HEK293T (cell line): ENCODE measurements at places on chromosomes 16 and 17.

- no peak for DNase-seq
These were observed 2.5 kb downstream of the RNF166 start for GRCh38 chr16:88703486-88704309.

DNA sequence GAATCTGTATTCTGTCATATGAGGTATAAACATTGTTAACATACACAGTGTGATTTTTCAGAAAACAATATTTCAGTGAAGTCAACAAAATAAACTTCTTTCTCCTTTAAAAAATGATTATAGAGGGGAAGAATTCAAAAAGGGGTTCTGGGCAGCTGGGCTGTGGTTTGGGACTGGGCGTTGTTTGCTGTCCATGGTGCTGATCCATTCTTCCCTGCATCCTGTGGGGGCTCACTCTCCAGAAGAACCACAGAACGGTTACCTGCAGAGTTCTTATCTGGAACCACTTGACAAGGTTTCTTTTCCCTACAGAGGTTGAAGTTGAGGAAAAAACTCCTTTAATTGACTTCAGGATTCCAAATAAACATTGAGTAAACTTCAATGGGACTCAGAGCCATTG, 1091.0 kb downstream of the CDH8 start:
- peak; percentile 7 for DNase-seq

GRCh38 chr17:59827721-59828477, 64.8 kb downstream of the TUBD1 start:
- no peak for DNase-seq

DNA sequence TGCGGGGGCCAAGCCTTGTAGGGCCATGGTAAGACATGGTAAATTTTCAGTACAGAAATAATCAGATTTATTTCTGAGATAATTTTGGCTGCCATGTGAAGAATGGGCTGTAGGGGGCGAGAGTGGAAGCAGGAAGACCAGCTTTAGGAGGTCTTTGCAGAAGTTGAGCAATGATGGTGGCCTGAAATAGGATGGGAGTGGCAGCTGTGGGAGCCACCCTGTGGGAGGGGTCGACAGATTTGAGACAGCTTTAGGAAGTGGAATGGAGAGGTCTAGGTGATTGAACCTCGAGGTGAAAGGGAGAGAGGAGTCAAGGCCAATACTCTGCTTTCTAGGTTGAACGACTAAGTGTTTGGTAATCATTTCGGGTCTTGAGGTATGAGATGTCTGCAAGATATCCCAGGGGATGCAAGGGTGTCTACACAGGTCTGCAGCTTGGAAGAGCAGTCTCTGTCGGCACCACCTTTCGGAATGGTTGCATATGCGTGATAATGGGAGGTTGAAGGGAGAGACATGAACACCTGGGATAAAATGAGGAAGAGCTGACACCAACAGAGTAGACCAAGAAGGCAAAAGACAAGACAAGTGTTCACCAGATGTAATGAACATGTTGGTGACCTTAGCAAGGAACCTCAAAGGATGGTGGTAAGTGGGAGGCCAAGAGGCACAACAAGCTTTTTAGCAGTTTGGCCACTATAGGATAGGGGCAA, 4.2 kb upstream of the ATXN7L3 start:
- peak; percentile 46 for DNase-seq

DNA sequence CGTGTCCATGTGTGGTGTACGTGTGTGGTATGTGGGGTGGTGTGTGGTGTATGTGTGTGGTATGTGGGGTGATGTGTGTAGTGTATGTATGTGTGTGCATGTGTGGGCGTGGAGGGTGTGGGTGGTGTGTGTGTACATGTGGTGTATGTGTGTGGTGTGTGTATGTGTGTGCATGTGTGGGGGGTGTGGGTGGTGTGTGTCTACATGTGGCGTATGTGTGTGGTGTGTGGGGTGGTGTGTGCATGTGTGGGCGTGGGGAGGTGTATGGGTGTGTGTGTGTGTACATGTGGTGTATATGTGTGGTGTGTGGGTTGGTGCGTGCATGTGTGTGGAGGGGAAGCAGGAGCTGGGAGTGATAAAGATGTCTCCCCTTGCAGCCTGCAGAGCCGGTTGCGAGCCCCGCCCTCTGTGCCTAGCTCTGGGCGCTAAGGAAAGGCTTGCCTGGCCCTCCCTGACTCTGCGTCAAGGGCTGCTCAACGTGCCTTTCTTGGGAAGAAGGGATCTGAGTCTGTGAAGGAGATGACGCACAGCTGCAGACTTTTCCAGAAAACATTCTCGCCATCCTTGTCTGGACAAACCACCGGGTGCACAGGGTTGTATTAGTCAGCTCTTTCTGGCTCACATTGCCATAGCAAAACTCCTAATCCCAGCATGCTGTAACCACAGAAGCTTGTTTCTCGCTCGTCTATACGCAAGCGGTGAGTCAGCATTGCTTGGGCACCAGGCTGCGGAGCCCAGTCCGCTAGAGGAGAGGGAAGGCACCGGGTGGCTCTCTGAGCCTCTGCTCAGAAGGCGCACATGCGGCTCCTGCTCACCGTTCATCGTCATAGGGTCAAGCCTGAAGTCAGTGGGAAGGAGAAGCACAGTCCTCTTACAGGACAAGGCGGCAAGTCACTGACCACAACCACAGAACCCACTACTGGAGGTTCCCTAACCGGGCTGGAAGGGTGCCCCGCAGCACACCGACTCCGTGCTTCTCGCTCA, 2.0 kb upstream of the CD300H start:
- DNase-seq = no peak

GRCh38 chr16:4314532-4315185, 1.2 kb upstream of the GLIS2 start:
- DNase-seq = no peak

DNA sequence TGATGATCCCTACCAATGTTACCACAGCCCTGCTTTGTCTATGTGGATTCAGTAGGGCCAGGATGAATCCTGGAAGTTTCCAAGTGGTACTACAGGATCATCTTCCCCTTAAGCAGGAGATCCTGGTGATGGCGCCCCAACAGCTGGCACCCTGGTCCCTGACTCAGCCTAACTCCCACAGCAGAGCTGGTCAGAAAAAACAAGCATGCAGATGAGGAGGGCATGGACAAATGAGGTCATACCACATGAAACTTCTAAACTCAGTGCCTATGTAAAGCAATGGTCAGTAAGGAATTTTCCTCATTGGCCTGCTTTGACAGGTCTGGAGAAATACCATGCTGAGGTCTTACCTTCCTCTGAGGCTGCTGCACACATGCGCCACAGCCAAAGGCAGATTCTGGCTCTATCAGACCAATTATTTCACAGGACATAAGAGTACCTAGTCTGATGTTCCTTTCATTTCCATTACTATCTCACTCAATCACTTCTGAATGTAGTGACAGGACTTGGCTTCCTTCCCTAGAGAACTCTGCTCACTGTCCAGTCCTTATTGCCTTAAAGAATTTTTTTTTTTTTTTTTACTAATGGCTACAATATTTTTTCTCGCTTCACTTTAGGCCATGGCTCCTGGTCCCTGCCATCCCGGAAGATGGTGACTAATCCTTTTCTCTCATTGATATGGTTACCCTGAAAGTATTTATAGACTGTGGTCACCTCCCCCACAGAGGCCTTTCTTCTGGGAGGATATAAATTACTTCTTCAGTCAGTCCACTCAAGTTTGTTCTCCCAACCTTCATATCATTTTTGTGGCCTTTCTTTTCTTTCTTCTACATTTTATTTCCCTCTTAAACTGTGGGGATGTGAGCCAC, 525.2 kb upstream of the PSMD7 start:
- DNase-seq = no peak

DNA sequence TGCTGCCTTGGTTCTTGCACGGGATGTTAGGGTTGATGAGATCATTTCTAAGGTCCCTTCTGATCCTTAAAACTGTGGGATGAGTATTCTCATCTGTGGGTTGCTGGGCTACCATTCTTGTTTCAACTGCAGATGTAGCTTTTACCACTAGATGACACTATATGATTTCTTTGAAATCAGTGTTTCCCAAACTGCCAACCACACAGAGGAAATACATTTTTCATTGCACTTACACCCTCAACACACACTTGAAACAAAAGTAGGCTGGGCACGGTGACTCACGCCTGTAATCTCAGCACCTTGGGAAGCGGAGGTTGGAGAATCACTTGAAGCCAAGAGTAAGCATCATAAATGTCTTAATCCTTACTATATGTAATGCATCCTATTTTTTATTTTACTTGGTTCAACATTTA, 15.3 kb downstream of the LCMT1 start:
- peak; percentile 41 for DNase-seq

DNA sequence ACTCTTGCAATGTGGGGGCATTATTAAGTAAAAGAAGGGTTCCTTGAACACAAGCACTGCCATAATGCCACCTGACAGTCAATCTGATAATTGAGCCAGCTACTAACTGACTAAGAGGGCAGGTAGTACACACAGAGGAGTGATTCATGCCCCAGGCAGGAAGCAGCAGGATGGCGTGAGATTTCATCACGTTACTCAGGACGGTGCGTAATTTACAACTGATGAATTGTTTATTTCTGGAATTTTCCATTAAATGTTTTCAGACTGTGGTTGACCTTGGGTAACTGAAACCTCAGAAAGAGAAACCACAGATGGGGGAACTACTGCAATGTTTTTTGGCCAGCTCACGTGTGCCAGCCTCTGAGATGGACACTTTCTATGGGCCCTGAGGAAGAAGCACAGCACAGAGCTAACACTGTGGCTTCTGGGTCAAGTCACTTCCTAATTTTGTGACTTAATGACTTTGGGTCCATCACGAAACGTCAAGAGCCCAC, 46.7 kb downstream of the C17orf67 start:
- DNase-seq = no peak

DNA sequence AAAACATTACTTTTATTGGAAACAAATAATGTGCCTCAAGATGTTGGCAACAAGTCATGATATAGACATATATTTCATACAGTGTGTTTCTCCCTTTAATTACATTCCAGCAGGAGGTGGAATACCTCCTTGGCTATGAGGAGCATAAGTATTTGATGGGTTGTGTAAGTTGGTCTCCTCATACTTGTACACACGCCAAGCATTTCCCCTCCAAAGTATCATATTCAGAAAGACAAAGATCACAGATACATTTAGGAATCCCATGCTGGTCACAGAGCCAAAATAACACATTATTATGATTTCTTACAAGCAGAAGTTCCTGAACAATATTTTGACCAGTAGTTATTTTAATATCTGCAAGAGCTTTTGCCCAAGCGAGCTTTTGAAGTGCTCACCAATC, 57.8 kb downstream of the WSB1 start:
- no peak for DNase-seq

- peak; percentile 70 for DNase-seq
These were observed 79.8 kb upstream of the TBC1D3K start for GRCh38 chr17:37844158-37844976.

DNA sequence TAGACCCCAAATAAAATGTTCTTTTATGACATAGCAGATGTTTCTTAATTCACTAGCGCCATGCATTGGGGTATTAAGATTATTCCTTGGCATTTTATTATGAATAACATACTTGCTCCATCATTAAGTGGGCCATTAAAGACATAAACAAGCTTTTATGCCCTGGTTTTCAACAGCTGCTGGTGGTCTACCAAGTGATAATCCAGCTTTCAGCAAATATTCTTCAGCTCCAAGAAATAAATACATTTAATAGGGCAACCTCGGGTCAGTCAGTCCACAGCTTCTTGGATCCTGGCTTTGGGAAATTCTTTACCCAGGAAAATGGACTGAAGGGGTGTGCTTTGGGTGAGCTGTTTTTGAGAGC, 217.3 kb upstream of the IRX3 start:
- no peak for DNase-seq

- no peak for DNase-seq
These were observed 28.2 kb downstream of the TBX4 start for GRCh38 chr17:61480414-61480807.

GRCh38 chr17:68011199-68011665, 15.0 kb upstream of the C17orf58 start:
- DNase-seq = peak; percentile 67

DNA sequence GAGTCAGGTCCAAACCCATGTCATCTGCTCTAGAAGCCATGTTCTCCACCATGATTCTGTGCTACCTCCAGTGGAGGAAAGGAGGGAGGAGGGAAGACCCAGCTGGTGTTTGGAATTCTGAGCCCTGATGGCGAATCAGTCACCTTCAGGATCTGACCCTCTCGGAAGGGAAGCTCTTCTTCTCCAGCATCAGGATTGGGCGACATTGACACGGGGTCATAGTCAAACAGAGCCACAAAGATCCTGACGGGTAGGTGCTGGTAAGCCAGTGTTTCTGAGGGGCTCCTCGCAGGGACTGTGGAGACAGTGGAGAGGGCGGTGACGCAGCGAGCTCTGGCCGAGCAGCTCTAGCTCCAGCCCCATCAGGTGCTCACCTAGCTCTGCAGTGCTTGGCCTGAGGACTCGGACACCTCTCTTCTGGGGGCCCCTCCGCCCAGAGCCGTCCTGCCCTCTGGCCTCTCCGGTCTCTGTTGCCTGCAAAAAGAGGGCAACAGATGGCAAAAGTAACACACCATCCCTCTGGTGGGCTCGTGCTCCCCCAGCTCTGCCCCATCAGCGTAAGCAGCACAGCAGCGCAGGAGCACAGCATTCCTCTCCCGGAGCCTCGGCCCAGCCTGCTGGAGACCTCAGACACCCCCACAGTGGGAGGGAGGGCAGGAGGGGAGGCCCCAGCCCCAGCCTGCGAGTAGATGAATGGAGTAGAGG, 21.0 kb downstream of the TSPOAP1 start:
- no peak for DNase-seq

DNA sequence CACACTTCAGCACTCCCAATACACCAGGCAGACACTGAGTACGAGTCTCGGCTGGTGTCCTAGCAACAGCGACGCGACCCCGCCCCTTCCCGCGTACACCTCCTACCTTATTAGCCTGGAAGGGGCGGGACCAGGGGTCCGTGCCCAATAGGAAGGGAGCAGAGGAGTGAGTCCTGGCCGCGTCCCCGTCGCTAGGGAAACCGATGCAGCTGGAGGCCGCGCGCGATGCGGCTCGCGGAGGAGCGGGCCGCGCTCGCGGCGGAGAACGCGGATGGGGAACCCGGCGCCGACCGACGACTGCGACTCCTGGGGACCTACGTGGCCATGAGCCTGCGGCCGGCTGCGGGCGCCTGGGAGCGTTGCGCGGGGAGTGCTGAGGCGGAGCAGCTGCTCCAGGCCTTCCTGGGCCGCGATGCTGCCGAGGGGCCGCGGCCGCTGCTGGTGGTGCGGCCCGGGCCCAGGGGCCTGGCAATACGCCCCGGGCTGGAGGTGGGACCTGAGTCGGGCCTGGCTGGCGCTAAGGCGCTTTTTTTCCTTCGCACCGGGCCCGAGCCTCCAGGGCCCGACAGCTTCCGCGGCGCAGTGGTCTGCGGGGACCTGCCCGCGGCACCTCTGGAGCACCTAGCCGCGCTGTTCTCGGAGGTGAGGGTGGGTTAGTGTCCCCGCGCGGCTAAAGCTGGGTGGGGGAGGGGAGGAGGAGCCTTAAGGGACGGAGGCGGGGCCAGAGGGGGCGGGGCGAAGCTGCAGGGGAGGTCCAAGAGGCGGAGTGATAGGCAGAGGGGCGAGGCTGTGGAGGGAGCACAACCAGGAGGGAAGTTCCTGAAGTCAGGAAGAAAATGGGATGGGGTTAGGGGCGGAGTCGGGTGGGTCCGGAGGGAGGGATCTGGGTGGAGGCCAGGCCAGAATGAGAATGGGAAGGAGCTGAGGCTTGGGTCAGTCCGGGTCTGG, at the start of gene DNAH9:
TSS of gene DNAH9 (plus strand) at position 197 of the 948 bp plus-strand sequence. CDS start at position 226, 29 bp downstream.
- DNase-seq = no peak

GRCh38 chr16:53041320-53042051, 11.2 kb downstream of the CHD9NB start:
- no peak for DNase-seq

- no peak for DNase-seq
These were observed 471 bp downstream of the PARD6A start for GRCh38 chr16:67661101-67661761.

- DNase-seq = no peak
These were observed 28.8 kb upstream of the XYLT2 start for GRCh38 chr17:50317121-50317520.

- no peak for DNase-seq
These were observed 705 bp downstream of the FOXK2 start for GRCh38 chr17:82519971-82520903.
